Renal cortex interstitium (tissue), 15 donors: ENCODE measurements at places on chromosomes 12 and 14. TPM values are rescaled to one million over a fixed set of nuclear protein-coding genes. Genes with fewer than 3 reads are reported as not detected.

The PTPN21 gene
- polyA plus RNA-seq = 38.3 TPM

DNA sequence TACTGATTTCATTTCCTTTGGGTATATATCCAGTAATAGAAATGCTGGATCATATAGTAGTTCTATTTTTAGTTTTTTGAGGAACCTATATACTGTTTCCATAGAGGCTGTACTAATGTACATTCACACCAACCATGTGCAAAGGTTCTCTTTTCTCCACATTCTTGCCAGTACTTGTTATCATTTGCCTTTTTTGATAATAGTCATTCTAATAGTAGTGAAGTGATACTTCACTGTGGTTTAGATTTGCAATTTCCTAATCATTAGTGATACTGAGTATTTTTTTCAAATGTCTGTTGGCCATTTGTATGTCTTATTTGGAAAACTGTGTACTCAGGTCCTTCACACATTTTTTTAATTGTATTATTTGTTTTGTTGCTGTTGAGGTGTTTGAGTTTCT is 148.2 kb upstream of the NAV3 start:
- DNase-seq = no peak

DNA sequence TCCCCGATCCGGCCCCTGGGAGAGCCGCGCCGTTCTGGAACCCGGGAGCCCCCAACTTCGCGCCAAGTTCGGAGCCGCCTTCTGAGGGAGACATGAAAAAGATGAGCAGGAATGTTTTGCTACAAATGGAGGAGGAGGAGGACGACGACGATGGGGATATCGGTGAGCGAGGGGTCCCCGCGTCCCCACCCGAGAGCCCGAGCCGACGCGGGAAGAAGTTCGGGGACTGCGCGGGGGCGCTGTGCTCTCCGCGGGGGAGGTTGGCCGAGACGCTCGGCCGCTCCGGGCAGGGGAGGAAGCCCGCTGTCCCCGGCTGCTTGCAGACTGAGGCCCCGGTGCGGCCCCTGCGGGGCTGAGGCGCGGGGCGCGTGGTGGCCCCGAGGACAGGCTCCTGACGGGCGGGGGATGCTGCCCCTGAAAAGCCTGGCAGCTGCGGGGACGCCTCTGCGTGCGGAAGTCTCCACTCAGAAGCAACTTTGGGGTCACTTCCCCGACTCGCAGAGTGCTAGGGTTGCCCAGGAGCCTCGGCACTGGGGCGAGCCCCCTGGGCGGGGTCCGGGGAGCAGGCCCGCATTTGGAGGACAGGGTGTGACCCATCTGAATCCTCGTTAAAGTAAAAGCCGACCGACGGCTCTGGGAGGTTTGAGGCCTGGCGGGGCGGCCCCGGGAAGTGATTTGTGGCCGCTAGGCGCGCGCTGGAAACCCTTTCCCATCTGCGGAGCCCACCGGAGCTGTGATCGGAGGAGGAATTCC is 511 bp downstream of the ANO6 start:
- peak; percentile 45 for DNase-seq

The INTS13 gene
- polyA plus RNA-seq = 31.0 TPM

The PGF gene
- 12.0 TPM for polyA plus RNA-seq

The NTN4 gene
- 98.6 TPM for polyA plus RNA-seq

DNA sequence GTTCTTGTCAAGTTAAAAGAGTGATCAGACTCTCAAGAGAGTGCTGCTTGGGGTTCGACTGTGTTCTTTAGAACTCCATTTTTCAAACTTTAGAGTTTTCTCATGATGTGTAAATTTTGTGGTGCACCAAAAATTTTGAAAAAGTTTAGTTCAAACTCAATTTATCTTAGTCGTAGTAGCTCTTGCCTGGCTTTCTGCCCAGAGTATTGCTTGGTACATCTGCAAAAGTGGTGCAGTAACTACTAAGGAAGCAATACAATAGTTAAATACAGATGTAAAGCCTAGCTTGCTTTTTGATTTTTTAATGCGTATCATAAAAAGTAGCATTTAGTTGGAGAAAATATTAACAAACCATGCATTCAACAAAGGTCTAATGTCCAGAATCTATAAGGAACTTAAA is 9.5 kb upstream of the CCDC91 start:
- no peak for DNase-seq

DNA sequence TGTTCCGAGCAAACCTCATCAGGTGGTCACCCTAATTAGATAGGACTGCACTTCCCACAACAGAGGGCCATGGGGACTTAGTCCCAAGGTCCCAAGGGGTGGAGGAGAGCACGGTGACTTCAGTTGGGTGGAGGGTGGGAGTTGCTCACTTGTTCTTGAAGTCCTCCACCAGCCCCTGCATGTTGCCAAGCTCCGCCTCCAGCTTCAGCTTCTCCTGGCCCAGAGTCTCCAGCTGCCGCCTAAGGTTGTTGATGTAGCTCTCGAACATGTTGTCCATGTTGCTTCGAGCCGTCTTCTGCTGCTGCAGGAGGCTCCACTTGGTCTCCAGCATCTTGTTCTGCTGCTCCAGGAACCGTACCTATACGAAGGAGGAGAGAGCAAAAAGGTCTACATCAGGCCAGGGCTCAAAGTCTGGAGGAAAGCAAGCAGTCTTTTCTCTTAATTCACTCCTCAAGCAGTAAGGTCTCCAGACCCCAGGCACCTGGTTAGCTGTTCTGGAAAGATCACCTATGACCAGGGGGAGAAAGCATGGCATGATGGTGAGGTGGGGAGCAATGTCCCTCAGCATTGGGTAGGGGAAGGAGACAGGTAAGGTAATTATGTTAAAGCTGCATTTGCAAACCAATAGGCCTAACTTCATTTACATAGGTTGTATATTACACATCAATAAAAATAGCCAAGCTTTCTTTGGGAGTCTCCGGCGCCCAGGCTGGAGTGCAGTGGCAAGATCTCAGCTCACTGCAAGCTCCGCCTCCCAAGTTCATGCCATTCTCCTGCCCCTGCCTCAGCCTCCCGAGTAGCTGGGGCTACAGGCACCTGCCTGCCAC is 2.9 kb downstream of the KRT8 start:
- no peak for DNase-seq

GRCh38 chr12:43893670-43894069 is 57.8 kb downstream of the TMEM117 start:
- no peak for DNase-seq

The NFE2 gene
- 2.0 TPM for polyA plus RNA-seq

The DPPA3 gene
- not detected for polyA plus RNA-seq

DNA sequence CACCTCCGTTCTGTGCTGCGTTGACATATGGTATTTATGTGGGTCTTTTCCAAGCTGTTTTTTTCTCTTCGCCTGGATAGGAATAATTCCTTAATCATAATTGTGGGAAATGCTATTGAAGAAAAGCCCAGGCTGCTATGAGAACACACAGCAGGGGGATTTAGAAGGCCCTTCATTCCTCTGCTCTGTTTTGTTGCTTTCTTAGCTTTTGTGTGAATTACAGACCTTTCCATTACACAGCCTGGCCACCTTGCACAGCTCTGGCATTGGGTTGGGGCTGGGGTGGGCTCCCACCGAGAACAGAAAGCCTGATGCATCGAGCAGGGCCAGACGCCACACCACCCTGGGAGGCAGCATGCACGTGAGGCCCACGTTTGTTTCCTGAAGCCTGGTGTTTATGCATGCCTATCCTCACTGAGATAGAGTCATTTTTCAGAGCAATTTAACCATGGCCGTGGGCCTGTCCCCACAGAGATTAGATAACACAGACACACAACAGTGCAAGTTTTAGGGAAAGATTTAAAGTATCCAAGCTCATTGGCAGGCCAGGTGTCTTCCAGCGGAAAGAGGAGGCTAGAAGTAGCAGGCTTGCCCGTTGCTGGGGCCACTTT is 287.6 kb upstream of the PWP1 start:
- DNase-seq = no peak

GRCh38 chr12:49708851-49709250 is 1.6 kb upstream of the FMNL3 start:
- no peak for DNase-seq

DNA sequence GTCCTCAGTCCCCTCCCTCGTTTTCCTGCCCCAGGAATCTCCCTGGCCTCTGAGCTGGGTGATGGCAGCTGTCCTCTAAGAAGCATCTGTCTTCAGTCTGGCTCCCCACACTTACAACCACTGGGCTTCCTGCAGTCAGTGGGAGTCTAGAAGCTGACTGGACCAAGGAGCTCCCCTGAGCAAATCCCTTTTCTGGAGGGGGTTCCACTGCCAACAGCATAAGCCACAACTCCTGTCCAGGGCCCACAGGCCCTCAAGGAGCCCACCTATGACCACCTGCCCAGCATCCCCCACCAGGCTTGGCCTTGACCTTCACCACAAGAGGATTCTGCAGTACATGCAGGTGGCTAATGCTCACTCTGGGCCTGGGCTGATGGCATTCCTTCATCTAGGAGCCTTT is 4.1 kb downstream of the RDH16 start:
- no peak for DNase-seq

DNA sequence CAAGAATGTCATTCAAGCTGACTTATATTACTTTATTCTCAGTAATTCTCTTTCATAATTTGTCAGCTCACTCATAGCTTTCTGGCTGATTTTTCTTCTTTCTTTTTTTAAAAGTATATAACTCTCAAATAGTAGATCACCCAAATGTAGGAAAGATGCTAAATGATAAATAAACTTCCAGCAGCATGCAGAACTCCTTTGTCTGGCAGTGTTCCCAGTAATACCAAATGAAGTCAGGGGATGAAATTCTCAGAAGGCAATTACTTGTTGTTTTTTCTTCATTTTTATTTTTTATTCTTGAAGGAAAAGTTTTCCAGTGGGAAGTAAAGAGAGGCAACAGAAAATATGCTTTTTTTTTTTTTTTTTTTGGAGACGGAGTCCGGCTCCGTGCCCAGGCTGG is 133.3 kb upstream of the SLCO1C1 start:
- no peak for DNase-seq

The EPYC gene
- not detected for polyA plus RNA-seq

- no peak for DNase-seq
Observed at GRCh38 chr14:39739796-39740195, 307.6 kb upstream of the FBXO33 start.

DNA sequence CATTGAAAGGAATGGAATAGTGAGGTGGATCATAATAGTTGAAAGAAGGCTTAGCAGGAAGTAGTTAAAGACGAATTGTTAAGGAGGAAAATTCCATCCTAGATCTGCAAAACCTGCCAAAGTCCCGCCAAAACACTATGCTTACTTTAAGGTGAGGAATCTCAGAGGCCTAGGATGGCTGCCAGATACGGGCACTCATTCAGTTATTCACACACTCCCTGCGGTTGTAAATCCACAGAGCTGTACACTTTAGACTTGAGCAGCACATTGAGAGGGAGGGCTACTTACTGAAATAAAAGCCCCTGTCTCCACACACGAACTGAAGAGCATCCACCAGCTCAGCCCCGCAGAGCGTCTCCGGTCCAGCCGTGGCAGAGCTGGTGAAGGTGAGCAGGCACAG is 5.0 kb downstream of the IGF1 start:
- no peak for DNase-seq
